ENCODE measurements at places on chromosomes 4 and X.

DNA sequence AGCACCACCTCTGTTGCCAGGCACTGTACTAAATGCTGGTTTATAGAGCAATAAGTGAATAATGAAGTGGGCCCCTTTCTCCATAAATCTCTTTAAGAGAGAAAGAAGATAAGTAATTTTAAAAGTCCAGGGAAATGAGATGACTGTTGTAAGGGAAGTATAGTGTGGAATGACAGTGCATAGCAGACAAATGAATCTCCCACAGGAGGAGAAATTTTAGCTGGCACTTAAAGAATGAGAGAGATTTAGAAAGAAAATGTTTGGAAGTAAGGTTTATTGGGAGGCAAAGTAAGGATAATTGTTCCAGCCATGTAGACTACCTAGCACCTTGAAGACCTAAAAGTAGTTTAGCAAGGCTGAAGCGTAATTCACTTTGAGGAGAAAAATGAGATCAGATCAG, 1081.1 kb upstream of the PABPC4L start:
- DNase-seq, result no peak

GRCh38 chr4:106929248-106929647, 106.9 kb downstream of the DKK2 start:
- no peak for DNase-seq

GRCh38 chr4:70925899-70926635, 23.9 kb downstream of the MOB1B start:
- DNase-seq, result no peak

GRCh38 chr4:76200771-76201231, 12.8 kb downstream of the SCARB2 start:
- DNase-seq, result no peak

GRCh38 chrX:110374559-110374958, 15.9 kb downstream of the RTL9 start:
- no peak for DNase-seq

GRCh38 chrX:147891896-147892295, 19.8 kb upstream of the FMR1 start:
- DNase-seq, result no peak

DNA sequence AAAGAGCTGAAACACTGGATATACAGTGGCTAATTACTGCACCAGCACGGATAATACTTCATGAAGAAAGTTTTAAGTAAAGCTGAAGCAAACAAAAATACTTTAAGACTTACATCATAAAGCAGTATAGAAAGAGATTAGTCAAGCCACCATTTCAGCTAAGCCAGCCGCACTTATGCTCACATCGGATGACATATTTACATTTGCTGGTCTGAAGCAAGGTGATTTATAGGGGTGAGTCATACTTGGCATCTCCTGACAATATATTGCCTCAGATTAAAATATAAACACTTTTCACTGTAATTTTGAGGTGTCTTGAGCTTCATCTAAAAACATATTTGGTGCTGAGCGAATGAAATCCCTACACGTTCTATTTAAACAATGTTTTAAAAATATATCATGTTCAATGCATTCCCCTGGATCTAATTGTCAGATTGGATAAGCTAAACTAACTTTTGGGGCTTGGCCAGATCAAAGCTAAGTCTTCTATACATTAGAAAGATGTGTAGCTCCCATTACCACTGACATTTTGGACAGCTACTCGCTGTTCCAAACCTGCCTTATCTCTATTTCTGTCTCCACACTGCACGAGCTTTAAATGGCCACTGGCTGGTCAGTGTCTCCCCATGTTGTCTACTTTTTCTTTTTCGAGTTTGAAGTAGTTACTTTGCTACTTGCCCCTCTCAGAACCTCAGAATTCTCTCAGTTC, 103.2 kb downstream of the VCX2 start:
- no peak for DNase-seq

DNA sequence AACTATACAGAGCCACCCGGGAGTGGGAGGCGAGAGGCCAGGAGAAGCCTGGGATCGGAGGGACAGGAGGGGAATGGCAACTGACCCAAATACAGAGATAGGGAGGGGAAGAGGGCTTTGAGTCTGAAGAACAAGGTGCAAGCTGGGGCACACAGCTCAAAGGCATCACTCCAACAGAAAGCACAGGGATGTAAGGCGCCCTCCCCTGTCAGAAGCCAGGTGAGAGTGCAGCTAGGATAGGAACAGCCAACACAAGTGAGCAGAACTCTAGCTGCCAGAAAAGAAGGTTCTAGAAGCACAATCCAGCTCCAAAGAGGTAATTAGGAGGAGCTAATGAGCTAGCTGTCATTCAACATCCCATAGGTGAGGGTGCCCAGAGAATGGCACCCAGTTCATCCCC, 232.2 kb downstream of the DHX15 start:
- no peak for DNase-seq

DNA sequence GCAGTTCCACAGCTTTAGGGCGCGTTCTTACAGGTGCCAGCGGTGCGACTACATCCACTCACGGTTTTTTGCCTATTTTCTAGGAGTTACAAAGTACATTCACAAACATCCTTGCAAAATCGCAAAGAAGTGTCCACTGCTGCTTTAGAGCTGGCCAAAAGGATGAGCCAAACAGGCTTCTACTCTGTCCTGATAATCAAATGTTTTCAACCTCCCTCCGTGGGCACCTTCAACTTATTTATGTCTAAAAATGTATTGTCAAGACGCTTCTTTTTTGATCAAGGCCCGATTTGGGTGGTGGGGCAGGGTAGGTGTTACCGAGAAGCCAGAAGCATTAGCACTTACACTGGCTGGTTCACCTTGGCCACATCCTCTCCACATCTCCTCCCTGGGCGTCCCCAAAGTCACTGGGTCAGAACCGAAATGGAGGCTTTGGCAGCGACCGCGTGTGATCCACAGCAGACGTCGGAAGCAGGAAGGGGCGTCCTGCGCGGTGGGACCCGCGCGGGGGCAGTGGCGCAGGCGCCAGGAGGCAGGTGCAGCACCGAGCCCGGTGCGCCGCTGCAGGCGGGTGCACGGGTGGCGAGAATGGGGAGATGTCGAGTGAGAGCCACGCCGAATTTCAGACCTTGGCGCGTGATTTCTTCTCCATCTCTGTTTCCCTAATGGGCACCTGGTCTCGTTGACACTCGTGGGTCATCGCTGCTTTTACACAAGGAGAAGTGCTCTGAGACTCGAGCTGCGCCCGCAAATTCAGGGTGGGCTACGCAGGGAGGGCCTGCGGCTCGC, 16.9 kb downstream of the NKX3-2 start:
- DNase-seq, result no peak

DNA sequence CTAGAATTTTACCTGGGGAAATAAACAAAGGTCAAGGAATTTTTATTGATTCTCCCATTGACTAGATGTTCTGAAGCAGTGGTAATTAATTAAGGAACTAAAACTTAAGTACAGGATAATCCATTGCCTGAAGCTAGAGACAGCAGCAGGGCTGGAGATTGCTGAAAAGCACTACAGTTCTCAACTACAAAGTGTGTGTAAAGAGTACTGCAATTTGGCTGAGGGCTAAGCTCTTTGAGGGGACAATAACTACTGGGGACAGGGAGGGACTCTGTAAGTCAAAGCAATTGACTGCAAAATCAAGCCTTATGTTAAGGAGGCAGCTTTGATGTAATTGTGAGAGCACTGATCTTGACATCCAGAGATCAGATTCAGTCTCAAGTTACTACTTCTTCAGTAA, 260.4 kb downstream of the GALNTL6 start:
- DNase-seq, result no peak

- DNase-seq, result no peak
Measured at GRCh38 chr4:6983544-6984142, 59.5 kb upstream of the TADA2B start.

DNA sequence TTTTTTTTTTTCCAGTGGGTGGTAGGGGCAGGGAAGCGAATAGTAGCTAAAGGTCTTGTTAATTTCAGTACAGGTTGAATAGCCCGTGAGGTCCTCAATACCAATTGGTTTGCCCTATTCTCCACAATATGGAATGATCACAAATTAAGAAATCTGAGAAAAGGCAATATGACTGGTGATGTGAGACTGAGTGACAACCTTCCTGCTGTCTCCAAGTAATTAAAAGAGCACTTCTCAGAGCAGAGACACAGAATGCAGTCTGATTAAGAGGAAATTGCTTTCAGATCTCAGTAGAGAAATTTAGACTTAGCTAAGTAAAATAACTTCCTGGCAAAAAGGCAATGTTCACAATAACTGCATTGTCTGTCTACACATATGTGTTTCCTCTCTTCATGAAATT, 23.0 kb downstream of the GPR174 start:
- DNase-seq, result no peak

GRCh38 chrX:10821293-10821692, 200.9 kb upstream of the MID1 start:
- DNase-seq, result no peak

- DNase-seq, result no peak
Measured at GRCh38 chr4:118843237-118843636, 7.3 kb upstream of the SEC24D start.

DNA sequence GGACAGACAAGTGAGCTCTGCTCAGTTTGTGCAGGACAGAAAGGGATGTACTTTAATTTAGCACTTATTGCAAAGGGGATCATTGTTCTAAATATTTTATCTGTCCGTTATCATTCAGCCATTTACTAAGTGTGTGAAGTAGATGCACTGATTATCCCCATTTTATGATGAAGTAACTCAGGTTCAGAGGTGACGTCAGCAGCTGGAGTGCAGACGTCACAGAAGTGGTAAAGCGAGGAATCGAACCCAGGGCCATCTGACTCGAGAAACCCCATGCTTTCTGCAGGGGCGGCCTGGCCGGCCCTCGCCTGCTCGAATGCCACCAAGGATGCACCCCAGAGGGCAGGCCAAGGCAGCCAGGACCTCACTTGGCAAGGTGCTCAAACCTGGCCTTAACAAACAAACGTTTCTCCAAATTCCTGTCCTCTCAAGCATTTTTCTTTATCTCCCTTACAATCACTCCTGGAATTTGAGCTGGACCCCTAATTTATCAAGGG, 75.0 kb downstream of the DCTD start:
- DNase-seq, result no peak

GRCh38 chrX:13067773-13068172, 23.4 kb upstream of the FAM9C start:
- no peak for DNase-seq

DNA sequence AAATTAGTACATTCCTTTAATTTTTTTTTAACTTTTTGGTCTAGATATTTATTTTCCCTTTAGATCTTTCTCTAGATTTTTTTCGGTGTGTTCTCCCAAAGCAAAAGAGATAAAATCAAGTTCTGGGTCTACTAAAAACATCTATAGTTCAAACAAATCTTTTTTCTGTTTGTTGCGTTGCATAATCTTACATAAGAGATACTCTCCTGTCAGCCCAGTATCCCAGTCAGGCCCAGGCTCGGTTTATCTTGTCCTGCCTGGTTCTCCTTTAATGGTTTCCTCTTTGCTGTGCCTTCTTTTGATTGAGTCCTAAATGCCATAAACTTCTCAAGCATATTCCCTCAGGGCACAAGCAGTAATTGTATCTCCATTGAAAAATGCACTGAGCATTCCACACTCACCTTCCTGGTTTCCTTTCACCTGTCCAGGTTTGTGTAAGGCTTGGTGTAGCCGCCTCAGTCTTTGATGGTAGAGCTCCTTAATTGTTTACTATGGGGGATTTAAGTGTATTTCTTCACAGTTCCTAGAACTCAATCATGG, 104.9 kb downstream of the TMEM131L start:
- DNase-seq, result no peak

GRCh38 chr4:24970191-24970590, 57.3 kb upstream of the CCDC149 start:
- no peak for DNase-seq

- no peak for DNase-seq
Measured at GRCh38 chr4:1038948-1039492, 27.6 kb downstream of the FGFRL1 start.

DNA sequence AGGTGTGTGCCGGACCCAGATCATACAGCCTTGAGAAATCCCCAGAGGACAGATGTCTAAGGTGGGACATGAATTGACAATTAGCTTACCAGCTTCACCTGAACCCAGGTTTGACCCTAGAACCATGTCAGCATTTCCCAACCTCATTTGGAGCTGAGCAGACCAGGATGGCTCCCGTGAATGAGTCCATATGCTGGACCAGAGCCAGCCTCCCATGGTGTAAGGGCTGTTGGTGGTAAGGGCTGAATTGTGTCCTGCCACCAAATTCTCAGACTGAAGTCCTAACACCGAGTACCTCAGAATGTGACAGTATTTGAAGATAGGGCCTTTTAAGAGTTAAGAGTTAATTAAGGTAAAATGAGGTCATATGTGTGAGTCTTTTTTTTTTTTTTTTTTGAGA, 88.3 kb downstream of the SLC34A2 start:
- DNase-seq, result no peak

GRCh38 chr4:140568507-140569306, at the start of gene UCP1:
Gene UCP1 (minus strand): TSS chr4:140568961. CDS start chr4:140568729, 232 bp downstream.
- DNase-seq, result no peak

GRCh38 chrX:119411959-119412358, 12.8 kb downstream of the SLC25A43 start:
- DNase-seq, result no peak

- DNase-seq, result no peak
Measured at GRCh38 chrX:114162068-114162735, 421.7 kb upstream of the HTR2C start.

DNA sequence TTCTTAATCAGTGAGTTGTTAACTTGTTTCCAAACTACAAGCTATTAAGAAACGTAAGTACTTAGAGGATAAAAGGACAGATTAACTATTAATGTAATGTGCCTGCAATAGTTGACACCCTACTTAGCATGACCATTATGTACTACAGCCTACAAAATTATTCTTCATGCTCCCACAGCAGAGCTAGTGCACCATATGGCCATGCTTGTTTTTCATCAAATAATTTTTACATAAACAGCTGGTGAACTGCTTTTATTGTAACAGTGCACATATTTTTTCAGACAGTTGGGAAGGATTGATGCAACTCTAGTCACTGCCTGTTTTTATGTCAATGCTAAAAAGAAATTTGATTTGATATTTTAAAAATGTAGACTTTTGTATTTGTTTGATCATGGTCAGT, 10.2 kb upstream of the MAGEB10 start:
- DNase-seq, result no peak

GRCh38 chrX:675955-676295, 45.3 kb downstream of the SHOX start:
- DNase-seq, result no peak

DNA sequence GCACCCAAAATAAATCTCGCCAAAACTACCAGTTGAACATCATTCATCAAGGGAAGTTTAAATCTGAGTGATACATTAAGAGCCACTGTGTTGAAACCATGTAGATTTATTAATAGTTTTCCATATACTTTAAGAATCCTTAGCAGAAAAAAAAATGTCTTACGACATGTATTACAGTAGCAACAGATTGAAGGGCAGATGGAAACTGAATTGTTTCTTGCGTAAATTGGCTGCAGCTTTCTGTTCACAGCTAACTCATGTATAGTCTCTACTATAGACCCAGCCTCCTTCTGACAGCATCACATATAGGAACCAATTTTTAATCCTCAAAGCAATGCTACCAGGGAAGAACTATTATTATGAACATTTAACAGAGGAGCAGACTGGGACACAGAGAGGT, 195.2 kb upstream of the PUDP start:
- DNase-seq, result no peak

- no peak for DNase-seq
Measured at GRCh38 chr4:29037501-29037900, 1682.7 kb upstream of the PCDH7 start.

Data from lower leg skin (tissue), 4 donors.